Stimulated activated CD8-positive, alpha-beta memory T cell treated with anti-CD3 and anti-CD28 coated beads, Interleukin-7, amount 100 ng/mL, for 48 hours (primary cell): ENCODE measurements at places on chromosomes 2 and 18.

- no peak for DNase-seq
Observed at GRCh38 chr2:242034138-242034537, 164.6 kb downstream of the RTP5 start.

GRCh38 chr18:3453540-3454364, 3.8 kb downstream of the TGIF1 start:
- DNase-seq: no peak

- DNase-seq: no peak
Observed at GRCh38 chr2:192265751-192266150, 71.0 kb upstream of the TMEFF2 start.

DNA sequence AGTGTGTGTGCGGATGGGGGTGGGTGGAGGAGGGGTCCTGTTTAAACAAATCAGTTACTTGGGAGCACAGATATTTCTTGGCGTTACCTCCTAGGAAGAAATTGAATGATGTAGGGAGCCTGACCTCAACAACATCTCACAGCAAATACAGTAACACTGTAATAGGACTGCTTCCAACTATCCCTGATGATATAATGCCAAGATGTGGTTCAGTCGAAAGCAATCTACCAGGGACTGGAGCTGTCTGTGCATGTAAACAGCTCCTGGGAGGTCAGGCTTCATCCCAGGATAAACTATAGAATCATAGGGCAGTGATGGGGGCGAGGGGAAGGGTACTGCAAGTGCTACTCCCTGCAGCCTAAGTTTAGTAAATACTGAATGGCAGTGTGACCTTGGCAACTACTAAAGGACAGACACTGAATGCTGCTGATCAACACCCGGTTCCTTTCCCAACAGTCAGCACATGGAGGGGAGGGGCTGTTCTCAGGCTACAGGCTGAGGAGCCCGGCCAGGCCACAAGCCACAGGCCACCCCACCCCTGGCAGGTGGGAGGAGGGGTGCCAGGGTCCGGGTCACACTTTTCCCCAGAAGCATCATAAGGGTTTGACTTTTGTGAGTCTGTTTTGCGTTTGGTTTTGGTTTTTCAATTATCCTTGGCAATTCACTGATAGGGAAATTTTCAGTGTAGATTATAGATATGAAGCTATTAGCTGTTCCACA, 85.3 kb upstream of the ZNF397 start:
- DNase-seq: no peak

DNA sequence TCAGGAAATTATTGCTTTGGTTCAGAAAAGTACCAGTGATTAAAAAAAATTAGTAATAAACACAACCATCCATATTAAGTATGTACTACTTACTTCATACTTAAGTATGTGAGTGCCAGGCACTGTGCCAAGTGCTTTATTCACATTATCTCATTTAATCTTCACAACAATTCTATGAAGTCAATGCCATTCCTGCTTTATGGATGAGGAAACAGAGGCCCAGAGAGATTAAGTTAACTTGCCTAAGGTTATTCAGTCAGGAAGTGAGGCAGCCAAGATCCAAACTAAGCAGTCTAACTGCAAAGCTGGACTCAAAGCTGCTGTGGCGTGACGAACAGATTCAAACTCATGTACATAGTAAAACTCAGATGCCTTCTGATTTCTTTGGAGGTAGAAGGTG, 22.3 kb downstream of the DTNB start:
- no peak for DNase-seq

DNA sequence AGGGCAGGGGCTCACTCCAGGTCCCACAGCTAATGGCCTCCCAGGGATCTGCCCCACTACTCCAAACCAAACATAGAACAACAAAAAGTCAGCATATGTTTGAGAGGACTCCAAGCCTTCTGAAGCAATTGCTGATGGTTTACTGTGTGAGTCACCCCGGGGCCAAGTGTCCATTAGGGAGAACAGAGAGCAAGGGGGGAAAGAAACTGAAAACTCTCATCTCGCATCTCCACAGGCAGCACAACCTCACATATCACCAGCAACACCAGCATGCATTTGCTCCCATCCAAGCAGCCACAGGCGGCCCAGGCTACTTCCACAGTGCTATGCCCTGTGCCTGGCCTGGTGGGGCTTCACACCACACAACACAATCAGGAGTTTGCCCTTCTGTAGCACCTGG, 39.1 kb downstream of the CYRIA start:
- DNase-seq: no peak

DNA sequence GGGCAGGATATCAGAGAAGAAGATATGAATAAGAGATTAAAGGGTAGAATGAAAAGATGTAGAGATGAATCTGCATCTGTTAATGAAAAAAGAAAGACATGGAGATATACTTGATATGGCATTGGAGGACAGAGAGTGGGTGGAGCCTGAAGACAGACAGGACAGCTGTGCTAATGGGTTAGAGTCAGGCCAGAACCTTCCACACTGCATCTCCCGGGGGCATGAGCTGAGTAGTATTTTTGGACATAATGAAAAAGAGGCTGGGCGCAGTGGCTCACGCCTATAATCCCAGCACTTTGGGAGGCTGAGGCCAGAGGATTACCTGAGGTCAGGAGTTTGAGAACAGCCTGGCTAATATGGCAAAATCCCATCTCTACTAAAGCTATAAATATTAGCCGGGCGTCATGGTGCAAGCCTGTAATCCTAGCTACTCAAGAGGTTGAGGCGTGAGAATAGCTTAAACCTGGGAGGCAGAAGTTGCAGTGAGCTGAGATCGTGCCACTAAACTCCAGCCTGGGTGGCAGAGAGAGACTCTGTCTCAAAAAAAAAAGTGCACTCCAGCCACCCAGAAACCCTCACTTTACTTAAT, 11.4 kb downstream of the FLACC1 start:
- no peak for DNase-seq

GRCh38 chr2:227607941-227608340, 6.7 kb downstream of the SCYGR3 start:
- no peak for DNase-seq

DNA sequence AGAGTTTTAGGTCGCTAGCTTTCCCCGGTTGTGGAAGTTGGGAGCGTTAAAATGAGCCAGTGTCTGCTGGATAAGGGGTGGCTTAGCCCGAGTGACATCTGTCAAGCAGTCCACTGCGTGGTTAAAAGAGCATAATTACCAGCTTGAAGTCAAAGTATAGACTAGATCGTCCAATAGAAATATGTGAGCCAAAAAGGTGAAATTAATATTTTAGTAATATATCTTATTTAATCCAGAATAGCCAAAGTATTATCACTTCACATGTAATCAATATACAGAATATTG, 654 bp downstream of the COMMD1 start:
- no peak for DNase-seq

DNA sequence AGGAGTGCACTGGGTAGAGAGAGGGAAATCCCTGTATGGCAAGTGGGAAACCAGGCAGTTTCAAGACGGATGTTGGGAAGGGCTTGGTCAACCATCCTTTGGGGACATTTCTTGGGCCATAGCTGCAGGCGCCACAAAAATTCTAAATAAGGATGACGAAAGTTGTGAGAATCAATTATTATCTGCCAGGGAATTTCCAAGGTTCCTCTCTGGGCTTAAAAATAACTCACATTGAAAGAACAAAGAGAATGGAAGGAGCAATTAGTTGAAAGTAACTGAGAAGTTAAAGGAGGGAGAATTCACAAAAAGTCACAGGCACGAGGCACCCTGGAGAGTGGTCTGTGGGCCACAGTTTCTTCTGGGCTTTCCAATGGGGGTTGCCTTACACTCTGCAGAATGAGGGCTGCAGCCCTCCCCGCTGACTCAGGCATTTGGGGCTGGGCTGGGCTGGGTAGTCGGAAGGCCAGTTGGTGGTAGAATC, 195.7 kb downstream of the SMAD7 start:
- no peak for DNase-seq

GRCh38 chr18:61435064-61435652, 101.9 kb downstream of the CDH20 start:
- no peak for DNase-seq

GRCh38 chr2:35989503-35989902, 366.1 kb upstream of the CRIM1 start:
- DNase-seq: no peak

DNA sequence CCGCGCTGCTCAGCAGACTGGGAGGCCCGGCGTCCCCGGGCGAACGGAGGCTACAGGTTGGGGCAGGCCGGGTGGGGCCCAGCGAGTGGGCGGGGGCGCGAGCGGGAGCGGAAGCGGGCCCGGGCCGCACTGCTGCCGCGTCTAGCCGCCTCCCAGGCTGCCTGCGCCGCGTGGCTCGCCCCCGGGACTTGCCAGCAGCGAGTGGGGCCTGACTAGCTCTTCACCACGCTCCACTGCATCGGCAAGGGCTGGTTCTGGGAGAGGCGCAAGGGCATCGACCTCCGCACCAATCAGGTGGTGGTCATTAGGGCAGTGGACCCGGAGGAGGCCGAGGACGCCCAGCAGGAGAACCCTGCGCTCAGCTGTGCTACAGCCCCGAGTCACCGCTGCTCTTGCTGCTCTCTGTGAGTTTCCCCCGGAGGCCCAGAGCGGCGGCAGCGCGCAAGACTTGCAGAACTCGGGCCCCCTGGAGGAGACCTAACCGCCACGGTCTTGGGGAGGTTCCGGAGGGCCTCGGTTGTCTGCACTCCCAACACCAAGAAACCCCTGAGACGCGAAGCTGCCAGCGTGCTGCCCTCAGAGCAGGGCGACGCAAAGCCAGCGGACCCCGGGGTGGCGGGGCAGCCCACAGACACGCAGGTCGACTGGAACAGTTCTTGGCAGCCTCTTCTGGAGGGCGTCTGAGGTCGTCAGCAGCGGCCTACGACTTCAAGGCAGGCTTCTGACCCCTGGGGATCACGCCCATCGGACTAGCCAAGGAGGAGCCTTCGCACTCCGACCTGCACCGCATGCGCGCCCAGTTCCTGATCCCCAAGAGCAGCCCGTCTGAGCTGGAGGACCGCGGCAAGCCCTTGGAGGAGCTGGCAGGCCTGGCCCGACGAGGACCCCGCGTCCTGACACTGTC, 27.2 kb upstream of the PTPN2 start:
- peak; percentile 31 for DNase-seq

DNA sequence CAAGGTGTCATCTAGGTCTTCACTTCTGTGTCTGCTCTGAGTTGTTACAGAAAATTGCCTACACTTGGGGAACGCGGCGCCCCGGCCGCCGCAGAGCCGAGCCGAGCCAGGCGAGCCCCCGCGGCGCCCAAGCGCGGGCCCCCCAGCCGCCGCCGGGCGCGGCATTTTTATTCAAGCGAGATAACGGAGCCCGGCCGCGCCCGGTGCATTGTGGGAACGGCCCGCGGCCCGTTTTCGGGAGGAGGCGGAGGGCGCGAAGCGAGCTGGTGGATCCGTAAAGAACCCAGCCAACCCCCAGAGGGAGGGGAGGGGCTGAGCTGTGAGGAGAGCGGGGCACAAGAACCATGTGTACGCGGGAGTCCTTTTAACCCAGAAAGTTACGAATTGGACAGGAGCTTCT, 191.8 kb downstream of the FTCDNL1 start:
- no peak for DNase-seq

- no peak for DNase-seq
Observed at GRCh38 chr18:68826121-68826520, 28.2 kb downstream of the CCDC102B start.

DNA sequence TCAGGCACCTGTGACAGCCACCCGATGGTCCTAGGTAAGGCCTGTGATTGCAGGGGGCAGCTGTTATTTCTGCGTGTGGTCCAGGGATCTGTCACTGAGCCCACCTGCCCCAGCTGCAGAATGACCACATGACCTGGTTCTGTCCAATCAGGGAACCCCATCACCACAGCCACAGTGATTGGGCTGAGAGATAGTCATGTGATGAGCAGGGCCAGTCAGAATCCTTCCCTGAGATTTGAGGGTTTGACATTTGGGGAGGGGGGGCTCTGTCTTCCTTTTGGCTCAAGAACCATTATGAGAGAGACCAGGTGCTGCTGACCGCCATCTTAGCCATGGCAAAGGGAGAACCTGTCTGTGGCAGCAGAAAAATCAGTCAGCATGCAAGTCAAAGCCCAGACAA, 147.2 kb downstream of the SMAD7 start:
- no peak for DNase-seq

GRCh38 chr2:235958221-235958930, 209.8 kb downstream of the GBX2 start:
- no peak for DNase-seq

DNA sequence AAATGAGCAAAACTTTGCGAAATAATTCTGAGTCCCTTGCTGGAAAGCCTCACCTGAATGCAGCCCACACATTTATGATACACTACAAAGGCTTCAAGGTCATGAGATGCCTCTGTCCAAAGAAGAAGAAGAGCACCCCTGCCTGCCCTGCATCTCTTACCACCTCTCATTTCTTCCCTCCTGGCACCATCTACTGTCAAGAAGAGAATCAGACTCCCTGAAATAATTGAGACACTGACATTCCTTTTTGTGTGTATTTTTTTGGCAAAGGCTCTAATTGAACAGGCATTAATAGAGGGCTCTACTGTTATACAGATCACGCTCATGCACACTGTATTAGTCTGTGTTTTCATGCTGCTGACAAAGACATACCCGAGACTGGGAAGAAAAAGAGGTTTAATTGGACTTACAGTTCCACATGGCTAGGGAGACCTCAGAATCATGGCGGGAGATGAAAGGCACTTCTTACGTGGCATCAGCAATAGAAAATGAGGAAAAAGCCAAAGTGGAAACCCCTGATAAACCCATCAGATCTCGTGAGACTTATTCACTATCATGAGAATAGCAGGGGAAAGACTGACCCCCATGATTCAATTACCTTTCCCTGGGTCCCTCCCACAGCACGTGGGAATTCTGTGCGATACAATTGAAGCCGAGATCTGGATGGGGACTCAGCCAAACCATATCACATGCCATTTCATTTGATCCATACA, 176.3 kb downstream of the ALPK2 start:
- DNase-seq: no peak

DNA sequence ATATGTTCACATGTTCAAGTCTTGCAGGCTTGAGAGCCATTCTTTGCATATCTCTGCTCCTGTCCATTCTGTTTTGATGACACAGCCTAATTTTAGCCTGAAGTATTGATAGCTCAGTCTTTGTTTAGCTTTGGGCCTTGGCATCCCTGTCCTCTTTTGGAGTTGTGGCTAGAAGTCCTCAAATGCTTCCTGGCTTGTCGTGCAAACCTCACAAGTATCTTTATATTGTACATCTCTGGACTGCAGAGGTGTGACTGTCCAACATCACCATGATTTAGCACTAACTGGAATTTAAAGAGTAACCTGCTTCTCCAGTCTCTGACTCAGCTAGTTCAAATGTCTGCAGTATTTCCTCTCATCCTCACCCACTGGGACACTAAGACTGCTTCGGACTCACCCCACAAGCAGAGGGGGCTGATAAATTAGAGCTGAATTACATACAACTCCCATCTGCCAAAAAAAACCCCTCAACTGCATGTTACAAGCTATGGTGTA, 11.7 kb downstream of the PFN4 start:
- DNase-seq: no peak

- DNase-seq: no peak
Observed at GRCh38 chr18:46134920-46135675, 30.9 kb downstream of the HAUS1 start.

GRCh38 chr2:238064376-238064775, 3.6 kb downstream of the SCLY start:
- DNase-seq: no peak

DNA sequence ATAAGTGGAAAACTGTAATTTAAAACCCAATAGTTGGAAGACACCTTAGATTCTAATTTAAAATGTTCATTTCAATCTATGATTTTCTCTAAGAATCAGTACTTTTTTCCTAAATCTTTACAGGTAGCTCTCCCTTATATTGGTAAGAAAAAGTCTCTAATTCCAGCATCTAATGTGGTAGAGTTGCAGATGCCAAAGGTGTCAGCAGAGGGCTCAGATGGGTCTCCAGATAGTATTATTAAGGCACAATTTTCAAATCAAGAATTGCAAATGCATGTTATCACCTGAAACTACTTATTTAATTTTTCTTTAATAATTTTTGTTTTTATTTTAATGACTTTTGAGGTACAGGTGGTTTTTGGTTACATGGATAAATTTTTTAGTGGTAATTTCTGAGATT, 25.5 kb upstream of the ITGA4 start:
- no peak for DNase-seq
